Spinal cord (tissue), 10 donors: ENCODE measurements at places on chromosomes 2 and 18.

- DNase-seq, result no peak
These were observed 454.9 kb upstream of the CHAC2 start for GRCh38 chr2:53312721-53313120.

- DNase-seq, result no peak
These were observed 14.8 kb upstream of the SMAD2 start for GRCh38 chr18:47944972-47945852.

DNA sequence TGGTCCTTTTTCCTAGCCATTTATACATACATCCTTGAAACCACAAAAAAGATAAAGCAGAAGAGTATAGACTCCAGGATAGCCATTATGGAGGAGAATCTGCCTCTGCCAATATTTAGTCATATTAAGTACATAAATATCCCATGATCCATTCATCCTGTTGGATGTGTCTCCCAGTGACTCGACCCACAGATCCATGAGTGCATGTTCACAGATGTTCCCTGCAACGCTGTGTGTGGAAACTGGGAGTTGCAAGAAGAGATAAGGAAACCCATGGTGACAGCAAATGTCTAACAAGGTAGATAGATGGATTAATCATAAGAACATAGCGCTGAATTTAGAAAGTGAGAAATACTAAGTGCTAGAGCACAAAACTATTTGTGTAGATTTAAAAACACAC is 34.5 kb downstream of the STK39 start:
- DNase-seq, result no peak

GRCh38 chr2:12062053-12062395 is 315.6 kb downstream of the LPIN1 start:
- DNase-seq, result no peak

DNA sequence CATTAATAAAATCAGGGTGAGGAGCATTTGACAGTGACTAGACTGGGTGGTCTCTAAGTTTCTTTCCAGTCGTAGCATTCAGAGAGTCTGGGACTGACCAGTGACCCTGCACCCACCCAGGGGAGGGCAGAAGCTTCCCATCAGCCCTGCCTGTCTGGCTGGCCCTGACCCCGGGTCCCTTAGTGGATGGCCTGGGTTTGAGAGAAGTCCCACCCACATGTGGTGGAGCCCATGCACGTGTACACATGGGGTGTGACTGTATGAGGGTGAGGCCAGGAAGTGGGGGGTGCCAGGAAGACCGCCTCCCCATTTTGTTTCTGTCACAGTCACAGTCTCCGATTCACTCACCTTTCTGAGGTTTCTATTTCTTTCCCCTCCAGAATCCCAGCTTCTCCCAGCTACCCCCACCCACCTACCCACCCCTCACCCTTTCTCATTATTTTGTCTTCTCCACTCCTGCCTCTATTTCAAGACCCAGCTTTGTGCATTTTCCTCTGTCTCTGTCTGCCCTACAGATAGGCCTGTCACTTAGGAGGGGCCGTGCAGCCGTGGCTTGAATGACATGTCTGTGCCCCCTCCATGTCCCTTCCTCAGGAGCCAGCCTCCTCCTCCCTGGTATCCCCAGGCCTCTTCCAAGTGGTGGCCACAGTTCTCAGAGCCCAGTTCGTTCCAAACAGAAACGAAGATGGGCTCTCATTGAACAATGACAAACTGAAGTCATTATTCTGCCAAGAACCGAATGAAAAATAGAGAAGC is 13.6 kb downstream of the CIB4 start:
- no peak for DNase-seq

- DNase-seq, result no peak
These were observed 3.5 kb upstream of the NFATC1 start for GRCh38 chr18:79392226-79392625.
